ENCODE measurements at places on chromosomes 13 and 19. TPM values are rescaled to one million over a fixed set of nuclear protein-coding genes. Genes with fewer than 3 reads are reported as not detected.

DNA sequence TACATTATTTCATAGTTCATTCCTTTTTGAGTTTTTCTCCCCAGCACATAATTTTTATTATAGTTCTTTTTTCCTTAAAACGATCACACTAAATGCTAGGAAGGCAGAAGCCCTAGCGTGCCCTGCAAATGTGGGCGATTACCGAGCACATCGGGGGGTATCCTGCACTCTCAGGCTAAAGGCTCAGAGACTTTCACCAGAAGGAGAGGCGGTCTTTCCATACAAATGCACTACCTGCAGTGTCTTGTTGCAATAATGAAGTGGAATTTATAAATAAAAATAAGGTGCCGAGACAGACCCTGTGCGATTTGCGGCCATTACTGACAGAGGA lies 29.3 kb upstream of the SPACA7 start:
- H3K27ac ChIP-seq = no peak overlapping the region
- H3K4me3 ChIP-seq = no peak overlapping the region
- peaks cover 42% of the 10 kb centered on the region for H3K27me3 ChIP-seq
- no peak for DNase-seq

- H3K27ac ChIP-seq = no peak overlapping the region
- no peak for DNase-seq
- peaks cover 7% of the 10 kb centered on the region for H3K4me1 ChIP-seq
- H3K36me3 ChIP-seq = peaks cover 16% of the 10 kb centered on the region
- no peaks in the 10 kb centered on the region for H3K27me3 ChIP-seq
- H3K4me3 ChIP-seq = no peak overlapping the region
Observed at GRCh38 chr19:41425174-41426115, 1.7 kb downstream of the B3GNT8 start.

DNA sequence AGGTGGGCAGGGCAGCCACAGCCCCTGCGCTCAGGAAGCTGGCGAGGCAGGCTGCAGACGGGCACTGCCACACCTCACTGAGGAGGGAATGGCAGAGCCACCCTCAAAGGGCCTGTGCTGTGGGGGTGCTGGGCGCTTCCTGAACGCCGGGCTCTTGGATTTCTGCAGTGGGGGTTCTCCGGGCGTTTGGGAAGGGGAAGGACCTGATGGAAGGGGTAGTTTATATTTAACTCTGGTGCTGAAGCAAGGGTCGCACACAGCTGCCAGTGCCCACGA lies 10.5 kb downstream of the GNA11 start:
- H3K4me3 ChIP-seq = no peak overlapping the region
- H3K36me3 ChIP-seq = no peaks in the 10 kb centered on the region
- H3K4me1 ChIP-seq = peaks cover 37% of the 10 kb centered on the region
- H3K27me3 ChIP-seq = no peaks in the 10 kb centered on the region
- no peak overlapping the region for H3K27ac ChIP-seq
- DNase-seq = no peak

GRCh38 chr13:36108342-36108741 lies 22.8 kb downstream of the DCLK1 start:
- DNase-seq = no peak
- H3K4me3 ChIP-seq = no peak overlapping the region
- no peaks in the 10 kb centered on the region for H3K4me1 ChIP-seq

DNA sequence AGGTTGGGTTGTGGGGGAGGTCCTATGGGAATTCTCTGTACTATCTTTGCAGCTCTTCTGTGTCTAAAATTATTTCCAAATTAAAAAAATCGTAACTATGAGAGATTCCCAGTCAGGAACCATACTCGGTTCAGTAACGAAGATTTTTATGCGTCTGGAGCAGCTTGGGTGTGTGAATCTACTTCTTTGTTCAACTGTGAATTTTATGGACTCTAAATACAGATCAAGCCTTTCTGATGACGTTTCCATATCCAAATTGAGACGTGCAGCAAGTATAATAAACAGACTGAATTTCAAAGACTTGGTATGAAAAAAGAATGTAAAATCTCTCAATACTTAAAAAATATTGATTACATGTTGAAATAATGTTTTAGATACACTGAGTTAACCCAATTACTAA lies 30.9 kb downstream of the MLLT1 start:
- no peaks in the 10 kb centered on the region for H3K36me3 ChIP-seq
- DNase-seq = no peak
- no peaks in the 10 kb centered on the region for H3K27me3 ChIP-seq

DNA sequence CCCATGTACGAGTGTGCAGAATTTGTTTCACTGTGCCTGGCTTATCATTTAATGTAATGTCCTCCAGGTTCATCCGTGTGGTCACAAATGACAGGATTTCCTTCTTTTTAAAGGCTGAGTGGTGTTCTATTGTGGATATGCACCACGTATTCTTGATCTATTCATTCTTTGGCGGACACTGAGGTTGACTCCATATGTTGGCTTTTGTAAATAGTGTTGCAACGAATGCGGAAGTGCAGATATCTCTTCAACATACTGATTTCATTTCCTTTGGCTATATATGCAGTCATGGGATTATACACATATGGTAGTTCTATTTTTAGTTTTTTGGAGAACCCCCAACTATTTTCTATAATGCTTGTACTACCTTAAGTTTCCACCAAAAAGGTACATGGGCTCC lies 13.0 kb downstream of the OR7A5 start:
- H3K36me3 ChIP-seq = no peaks in the 10 kb centered on the region
- no peak overlapping the region for H3K27ac ChIP-seq
- H3K27me3 ChIP-seq = no peaks in the 10 kb centered on the region
- no peaks in the 10 kb centered on the region for H3K4me1 ChIP-seq
- no peak for DNase-seq
- no peak overlapping the region for H3K4me3 ChIP-seq

GRCh38 chr13:112647256-112647655 lies 42.6 kb upstream of the ATP11A start:
- H3K27me3 ChIP-seq = no peaks in the 10 kb centered on the region
- no peak overlapping the region for H3K4me3 ChIP-seq
- no peak overlapping the region for H3K27ac ChIP-seq

Gene FGF9
- total RNA-seq = not detected
